ENCODE measurements at places on chromosomes 3 and 15.

GRCh38 chr15:91348752-91349500, 248.9 kb downstream of the SV2B start:
- no peak for DNase-seq

DNA sequence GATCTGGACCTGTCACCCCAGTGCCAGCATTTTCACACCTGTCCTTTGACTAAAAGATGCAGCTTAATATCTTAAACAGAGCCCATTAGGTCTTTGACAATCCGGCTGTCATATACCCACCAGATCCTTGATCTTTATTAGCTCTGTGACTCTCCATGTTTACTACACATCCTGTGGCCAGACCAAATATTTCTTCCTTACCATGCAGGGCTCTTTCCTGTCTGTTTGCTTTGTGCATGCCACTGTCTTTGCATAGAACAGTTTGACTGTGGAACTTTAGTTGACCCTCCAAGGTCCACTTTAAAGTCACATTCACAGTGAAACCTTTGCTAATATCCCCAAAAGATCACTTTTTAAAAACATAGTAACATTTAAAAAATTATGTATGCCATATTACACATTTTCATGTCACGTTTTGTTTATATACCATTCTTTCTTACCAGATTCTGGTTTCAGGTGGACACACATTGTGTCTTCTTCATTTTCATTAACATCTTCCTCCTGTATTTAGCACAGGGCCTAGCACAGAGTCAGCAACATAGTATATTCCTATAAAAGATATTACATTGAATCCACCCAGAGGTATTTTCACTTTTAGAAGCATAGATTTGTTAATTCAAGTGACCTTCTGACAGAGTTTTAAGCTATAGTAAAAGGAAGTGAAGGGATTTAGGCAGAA, 95.8 kb downstream of the RAP2B start:
- DNase-seq: no peak

GRCh38 chr3:62923066-62923465, 47.9 kb upstream of the CADPS start:
- DNase-seq: no peak

- no peak for DNase-seq
Measured at GRCh38 chr15:101537483-101538080, 48.1 kb upstream of the PCSK6 start.

DNA sequence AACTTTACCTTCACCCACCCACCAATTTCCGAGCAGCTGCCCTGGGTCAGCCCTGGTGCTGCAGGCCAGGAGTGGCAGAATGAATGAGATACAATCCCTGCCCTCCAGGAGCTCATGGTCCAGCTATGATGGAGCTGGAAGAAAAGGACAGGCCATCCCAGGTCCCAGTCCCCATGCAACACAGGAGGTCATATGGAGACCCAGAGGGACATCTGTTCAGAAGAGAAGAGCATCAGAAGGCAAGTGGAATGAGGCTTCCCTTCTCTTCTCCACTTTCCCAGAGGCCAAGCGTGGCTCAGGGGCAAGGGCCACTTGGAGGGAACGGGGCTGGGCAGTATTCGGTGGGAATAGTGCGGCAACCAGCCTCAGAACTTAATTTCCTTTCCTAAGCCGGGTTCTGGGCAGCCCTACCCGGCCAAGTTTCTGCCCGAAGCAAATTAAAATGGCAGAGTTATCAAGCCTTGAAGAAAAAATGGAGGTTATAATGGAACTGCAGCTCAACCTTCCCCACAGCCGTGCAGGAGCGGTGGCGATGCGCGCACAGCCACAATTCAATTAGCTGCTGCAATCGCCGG, 35.9 kb downstream of the TLE3 start:
- no peak for DNase-seq

DNA sequence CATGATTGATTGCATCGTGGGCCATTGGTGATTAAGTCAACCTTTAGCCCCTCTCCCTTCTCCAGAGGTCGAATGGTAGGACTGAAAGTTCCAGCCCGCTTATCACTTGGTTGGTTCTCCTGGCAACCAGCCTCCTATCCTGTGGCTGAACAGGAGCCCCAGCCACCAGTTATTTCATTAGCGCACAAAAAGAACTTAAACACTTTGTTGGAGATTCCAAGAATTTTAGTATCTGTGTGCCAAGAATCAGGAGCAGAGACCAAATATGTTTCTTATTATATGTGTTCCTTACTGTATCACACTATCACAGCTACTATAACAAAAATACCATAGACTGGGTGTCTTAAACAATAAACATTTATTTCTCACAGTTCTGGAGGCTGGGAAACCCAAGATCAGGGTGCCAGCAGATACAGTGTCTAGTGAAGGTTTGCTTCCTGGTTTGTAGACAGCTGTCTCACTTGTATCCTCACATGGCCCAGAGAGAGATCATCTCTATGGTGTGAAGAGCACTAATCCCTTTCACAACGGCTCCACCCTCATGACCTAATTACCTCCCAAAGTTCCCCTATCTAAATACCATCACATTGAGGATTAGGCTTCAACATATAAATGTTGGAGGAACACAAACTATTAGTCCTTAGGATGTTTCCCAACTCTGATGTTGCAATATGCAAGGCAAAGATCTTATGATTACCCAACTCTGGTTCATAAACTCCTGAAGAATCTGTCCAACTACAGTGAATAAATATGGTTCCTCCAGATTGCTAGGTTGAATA, 30.5 kb upstream of the APH1B start:
- no peak for DNase-seq

DNA sequence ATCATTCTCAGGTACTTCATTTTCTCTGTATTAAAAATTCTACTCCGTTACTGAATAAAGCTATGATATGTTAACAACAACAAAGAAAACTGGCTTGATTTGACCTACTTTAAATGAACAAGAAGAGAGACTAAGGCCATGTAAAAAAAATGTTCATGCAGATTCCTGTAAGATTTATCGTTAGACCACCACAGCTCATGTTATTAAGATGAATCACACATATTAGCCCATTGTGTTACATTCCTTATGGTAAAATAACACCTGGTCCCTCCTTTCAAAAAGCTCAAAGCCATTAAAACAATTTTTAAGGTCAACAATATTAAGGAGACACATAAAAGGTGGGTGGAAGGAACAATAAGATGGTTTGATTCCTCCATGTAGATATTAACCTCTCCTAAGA, 6.3 kb downstream of the THOC7 start:
- no peak for DNase-seq

GRCh38 chr15:75073197-75073596, 49.8 kb downstream of the PPCDC start:
- no peak for DNase-seq

DNA sequence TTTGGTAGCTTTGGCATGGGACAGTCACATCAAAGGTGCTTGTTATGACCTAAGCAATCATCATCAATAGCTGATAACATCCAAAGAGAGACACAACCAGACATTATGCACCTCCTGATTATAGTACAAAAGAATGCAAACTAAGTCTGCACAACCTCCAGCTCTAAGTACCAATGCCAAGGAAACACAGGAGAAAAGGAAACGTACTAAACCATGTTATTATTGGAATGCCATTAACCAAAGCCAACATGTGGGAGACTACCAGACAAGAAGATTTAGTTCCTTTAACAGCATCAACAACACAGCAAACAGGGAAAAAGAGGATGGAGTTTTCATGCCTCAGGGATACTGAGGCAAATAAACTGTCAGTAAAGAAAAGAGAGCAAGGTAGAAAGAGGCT, 61.4 kb downstream of the CD47 start:
- DNase-seq: no peak

GRCh38 chr3:149820183-149820582, 7.2 kb downstream of the RNF13 start:
- no peak for DNase-seq

DNA sequence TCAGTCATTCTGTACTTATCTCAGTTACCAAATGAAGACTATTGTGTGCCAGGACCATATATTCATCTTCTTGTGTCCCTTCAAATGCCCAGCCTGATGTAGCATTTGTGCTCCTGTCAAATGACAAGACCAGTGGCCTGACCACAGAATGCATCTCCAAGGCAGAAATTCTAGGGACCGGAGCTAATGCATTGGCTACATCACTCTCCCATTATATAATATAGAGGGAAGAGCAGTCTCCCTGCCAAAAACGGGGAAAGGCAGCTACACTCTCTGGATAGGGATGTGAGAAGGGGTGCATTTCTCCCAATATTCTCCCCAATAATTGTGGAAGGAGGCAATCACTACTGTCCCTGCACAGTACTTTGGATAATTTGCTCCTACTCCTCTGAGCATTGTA, 312.0 kb downstream of the EPHB1 start:
- no peak for DNase-seq

DNA sequence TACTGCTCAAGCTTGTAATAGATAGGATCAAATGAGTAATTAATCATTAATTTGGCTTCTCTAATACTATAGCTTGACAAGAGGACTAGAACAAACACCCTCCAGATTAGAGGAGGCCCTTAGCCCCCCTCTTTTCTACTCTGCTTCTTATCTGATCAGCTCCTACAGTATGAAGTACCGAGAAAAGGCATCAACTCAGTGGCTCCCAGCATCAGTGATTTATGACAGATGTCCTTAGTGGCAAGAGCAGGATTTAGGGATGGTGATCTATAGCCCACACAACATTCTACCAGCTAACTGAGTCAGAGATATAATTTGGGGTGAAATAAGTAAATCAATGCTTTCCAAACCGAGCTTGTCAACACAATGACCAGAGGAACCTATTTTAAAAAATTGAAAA, 541.1 kb downstream of the NLGN1 start:
- no peak for DNase-seq

DNA sequence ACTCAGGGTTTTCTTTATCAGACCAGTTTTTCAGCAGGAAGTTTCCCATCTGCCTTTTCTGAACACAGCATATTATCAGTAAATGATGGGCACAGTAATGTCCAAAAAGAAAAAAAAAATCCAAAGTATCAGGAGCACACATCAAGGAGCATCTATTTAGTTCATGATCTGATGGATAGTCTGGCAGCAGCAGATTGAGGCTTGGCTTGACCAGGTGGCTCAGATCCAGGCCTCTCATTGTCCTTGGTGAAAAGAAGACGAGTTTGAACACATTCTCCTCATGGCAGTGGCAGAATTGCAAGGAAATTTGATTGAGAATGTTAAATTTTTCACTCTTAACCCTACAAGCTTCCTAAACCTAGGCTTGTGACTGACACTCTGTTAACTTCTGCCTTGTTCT, 192.9 kb downstream of the OXSM start:
- no peak for DNase-seq

GRCh38 chr3:128863560-128863959, 15.9 kb upstream of the ACAD9 start:
- DNase-seq: no peak

DNA sequence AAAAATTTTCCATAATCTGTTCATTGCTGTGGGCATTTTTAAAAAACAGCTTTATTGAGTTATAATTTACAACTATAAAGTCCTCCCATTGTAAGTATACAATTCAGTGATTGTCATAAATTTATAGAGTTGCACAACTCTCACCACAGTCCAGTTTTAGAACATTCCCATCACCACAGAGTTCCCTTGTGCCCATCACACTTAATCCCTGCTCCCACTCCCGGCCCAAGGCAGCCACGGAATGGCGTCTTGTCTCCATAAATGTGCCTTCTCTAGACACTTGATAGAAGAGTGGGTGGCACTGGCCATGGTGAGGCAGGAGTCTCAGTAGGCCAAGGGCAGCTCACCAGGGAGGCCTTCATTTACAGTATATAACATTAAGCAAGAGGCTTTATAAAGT, 6.3 kb downstream of the TSEN2 start:
- DNase-seq: no peak

- no peak for DNase-seq
Measured at GRCh38 chr3:153287017-153287416, 125.0 kb downstream of the RAP2B start.

DNA sequence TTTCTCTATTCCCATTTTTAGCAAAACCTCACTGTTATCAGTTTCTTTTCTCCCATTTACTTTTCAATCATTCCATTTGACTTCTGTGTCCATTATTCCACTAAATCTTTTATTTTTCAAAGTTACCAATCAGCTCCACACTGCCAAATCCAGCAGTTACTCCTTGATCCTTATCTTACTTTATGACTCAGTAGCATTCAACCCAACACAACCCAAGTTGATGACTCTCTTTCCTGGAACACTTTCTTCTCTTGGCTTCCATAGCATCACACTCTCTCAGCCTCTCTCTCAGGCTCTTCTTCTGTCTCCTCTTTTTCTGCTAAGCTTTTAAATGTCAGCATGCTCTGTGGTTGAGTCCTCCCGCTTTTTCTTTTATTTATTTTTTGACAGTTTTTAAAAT, 36.3 kb downstream of the RASGRP1 start:
- no peak for DNase-seq

GRCh38 chr3:20930034-20930433, 744.0 kb upstream of the SGO1 start:
- DNase-seq: no peak

GRCh38 chr3:77825001-77825827, 785.3 kb downstream of the ROBO2 start:
- DNase-seq: no peak

GRCh38 chr3:166510382-166510781, 673.2 kb upstream of the BCHE start:
- no peak for DNase-seq

GRCh38 chr15:73598530-73599160, 34.5 kb downstream of the NPTN start:
- DNase-seq: no peak

- no peak for DNase-seq
Measured at GRCh38 chr15:66720206-66721010, 18.4 kb downstream of the SMAD6 start.

- no peak for DNase-seq
Measured at GRCh38 chr3:32376115-32376514, 15.5 kb upstream of the CMTM7 start.

Data from right kidney (tissue), 9 donors.